ENCODE measurements at places on chromosomes 5 and 9.
A peak's percentile ranks its signal among the peaks of the same experiment; 100 is the strongest.

DNA sequence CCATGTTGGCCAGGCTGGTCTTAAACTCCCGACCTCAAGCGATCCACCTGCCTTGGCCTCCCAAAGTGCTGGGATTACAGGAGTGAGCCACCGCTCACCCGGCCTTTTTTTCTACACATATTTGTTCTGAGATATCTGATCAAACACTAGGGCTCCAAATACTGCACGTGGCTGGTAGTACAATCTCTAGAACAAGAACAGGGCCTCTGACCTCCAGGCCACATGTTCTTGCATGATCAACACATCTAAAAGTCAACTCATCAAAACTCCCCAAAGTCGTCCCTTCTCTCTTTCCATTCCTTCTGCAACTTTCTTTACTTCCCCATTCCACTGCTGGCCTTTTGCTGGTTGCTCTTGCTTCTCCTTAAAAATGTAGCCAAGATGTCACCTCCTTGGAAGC is 113.3 kb upstream of the LHFPL2 start:
- no peak for DNase-seq

GRCh38 chr5:10353241-10354047 is at the start of gene MARCHF6:
Gene MARCHF6, plus strand, starts transcription at chr5:10353695. Its CDS starts 204 bp downstream, at chr5:10353899.
- DNase-seq: peak; percentile 87

DNA sequence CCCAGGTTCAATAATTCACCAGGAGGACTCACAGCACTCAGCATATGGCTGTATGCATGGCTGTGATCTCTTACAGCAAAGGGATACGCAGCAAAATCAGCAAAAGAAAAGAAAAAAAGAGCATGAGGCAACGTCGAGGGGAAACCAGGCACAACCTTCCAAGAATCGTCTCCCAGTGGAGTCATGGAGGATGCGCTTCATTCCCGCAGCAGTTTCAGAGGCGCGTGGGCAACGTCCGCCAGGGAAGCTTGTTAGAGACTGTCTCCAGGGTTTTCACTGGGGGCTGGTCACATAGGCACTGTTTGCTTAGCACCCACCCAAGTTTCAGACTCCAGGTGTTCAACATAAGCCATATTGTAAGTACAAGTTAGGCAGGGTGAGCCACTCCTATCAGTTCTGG is 44.6 kb downstream of the NSG2 start:
- DNase-seq: no peak

DNA sequence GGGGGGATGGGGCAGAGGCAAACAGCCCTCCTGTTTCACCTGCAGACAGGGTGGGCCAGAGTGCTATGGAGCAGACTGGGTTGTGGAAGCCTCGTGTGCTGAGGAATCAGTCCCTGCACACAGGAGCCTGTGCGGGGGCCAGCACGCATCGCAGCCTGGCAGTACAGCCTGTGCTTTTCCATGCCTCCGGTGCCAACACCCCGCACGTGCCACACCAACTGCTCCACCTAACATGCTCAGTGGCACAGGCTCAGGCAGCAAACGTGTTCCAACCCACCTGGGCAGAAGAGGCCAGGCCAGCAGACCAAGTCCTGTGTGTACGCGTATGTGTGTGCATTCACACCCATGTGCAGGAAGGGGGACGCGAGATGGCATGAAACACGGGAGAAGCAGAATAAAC is 37.4 kb upstream of the FBXW11 start:
- no peak for DNase-seq

DNA sequence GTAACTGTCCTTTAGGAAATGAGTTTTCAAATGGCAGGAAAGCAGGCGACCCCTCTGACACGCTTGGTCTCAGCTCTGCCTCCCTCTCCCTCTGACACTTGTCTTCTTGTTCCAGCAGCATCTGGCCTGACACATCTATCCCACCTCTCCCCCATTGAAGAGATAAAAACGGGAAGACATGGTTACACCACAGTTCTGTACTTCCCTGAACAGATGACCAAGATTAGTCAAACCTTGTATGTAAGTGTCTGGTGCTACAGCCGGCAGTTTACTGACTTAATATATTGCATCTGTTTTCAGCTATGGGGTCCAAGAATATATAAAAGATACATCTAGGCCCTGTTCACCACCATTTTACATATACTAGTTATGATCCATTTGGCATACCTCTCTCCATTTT is 29.6 kb upstream of the MLLT3 start:
- no peak for DNase-seq

DNA sequence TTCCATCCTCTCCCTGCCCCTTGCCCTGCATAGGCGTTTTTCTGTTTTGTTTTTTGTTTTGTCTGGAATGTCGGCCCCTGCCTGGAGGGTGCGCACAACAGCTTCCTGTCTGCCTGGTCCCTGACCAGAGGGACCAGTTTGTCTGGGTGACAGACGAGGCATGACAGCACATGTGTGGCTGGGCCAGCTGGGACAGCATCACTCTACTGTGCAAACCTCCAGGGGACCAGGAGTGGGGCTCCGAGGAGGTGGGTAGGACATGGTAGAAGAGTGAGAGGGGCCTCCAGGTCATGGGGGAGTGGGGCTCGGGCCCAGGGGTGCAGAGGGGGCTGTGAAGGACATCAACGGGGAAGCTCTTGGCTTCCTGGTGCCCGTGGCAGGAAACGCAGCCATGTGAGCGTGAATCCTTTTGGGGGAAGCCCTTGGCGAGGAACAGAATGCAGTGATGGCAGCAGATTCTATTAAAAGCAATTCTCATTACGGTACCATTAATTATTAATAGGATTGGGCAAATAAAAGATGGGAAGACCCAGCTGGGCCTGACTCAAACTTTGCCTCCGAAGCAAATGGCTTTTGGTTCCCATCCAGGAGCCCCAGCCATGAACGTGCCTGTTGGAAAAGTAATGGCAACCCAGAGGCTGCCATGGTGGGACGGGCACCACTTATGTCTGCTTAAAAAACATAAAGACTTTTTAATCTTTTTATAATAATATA is 184.4 kb upstream of the IER5L start:
- no peak for DNase-seq
